ENCODE measurements at places on chromosomes 1 and 21. TPM values are rescaled to one million over a fixed set of nuclear protein-coding genes. Genes with fewer than 3 reads are reported as not detected.
A peak's percentile ranks its signal among the peaks of the same experiment; 100 is the strongest.

DNA sequence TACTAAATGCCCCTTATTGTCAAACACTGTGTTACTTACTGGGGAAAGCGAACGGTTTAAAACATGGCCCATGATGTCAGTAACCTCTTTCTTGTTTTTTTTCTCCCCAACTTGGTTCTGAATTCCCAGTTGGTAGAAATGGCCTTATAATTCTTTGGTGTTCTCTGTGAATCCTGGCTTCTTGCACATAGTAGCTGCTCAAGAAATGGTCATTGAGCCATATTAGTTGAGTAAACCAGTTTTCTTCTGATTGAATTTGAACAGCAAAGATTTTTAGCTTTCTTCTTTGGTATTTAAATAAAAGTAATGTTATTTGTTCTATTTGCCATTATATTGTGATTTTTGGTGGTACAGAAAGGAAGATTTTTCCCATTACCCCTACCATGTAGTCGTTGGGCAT lies 87.3 kb downstream of the NFIA start:
- no peak for ATAC-seq

DNA sequence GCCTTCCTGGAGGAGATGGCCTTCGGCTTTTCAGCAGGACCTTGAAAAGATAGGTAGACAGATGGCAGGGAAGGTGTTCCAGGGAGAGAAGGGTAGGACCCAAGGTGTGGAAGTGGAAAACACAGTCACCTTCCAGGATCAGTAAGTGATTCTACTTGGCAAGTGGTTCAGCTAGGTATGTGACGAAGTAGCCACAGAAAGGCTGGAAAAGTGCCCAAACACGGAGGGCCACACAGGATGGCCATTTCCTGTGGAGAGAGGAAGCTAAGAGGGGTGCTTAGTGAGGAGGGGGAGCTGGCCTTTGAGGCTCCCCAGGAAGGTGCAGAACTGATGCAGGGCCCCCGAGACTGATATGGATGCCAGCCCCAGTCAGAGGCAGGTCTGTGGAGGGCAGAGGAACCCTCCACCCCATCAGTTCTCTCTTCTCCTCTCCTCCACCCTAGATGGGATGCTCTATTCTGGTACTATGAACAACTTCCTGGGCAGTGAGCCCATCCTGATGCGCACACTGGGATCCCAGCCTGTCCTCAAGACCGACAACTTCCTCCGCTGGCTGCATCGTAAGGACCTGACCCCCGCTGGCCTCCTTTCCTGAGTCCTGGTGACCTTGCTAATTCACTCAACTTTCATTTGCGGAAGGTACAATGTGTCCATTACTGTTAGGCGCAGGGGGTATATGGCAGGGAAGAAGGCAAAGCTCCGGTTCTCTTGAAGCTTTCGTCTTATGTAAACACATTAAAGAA lies 6.8 kb downstream of the SEMA4A start:
- ATAC-seq = peak; percentile 3

DNA sequence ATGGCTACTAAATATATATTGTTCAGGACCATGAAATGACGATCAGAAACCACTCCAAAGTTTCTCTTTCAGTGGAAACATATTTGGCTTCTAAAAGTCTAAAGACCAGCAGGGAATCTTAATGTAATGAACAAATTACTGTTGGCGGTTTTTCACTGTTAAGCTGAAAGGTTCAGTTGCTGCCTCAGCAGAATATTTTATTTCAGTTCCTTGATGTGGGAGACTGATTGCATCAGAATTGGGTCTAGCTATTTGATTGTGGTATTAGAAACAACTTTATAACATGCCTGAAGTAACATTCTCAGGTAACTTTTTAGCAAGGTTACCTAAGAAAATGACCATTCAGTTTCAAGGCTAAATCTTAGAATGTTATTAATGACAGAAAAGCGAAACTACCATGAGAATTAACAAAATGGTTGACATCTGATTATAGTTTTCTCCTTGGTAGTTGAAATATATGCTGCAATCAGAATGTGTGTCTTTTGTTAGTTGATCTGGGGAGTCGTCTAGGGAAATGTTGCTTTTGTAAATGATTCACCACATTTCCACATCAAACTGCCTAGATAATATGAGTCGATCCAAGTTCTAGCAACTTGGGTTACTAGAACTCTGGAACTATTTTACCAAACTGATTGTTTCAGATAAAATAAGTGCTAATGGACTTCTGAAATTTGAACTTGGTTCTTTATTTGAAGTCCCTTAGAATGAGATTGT lies 200.4 kb downstream of the HMCN1 start:
- no peak for ATAC-seq

DNA sequence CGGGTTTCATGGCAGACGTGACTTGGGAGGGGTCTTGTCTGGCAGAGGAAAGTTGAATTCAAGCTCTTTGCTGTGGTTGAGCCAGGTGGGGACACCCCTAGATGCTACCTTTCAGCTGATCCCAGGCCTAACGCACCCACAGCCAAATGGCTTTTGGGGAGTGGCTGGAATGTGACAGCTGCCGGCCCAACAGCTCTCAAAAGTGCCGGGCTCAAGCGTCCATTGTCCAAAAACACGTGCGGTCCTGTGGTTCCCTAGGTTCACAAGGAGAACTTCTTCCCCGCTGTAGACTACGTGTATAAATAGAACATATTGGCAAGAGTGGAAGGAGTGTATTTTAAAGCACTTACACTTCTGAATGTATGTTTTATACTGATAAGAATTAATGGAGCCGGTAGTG lies 87.1 kb upstream of the ARHGEF16 start:
- no peak for ATAC-seq

DNA sequence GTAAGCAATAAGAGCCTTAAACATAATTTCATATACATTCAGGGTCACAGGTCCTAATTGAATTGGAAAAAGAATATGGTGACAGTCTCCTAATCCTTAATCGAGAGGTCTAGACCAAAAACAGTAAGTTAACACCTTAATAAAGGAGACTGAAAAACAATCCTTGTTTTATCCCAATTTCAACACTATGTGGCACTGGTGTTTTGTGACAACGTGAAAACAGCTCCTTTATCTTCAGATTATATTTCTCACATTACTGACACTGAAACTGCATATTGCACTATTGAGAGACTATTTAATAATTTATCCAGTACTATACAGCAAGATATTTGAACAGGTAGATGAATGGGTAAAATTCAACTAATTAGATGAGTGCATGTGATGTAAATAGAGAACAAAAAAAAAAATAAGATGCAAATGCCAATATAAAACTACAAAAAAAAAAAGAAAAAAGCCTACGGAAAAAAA lies 34.1 kb downstream of the TP53BP2 start:
- peak; percentile 48 for ATAC-seq

The TRMT13 gene
- 24.5 TPM for total RNA-seq

DNA sequence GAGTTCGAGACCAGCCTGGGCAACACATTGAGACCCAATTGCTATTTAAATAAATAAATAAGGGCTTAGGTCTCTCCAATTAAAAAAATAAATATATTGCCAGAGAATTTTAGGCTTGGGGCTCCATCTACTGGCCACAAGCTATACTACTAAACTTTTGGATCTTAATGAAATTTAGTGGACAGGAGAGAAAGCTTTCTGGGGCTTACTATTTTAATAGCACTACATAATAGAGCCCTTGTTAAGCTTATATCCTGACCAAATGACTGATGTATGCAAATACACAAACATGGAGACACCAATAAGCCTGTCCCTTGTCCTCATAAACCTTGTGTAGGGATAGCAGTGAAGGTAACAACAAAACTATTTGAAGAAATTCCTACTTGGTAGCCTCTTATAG lies 18.4 kb downstream of the CCT3 start:
- no peak for ATAC-seq

DNA sequence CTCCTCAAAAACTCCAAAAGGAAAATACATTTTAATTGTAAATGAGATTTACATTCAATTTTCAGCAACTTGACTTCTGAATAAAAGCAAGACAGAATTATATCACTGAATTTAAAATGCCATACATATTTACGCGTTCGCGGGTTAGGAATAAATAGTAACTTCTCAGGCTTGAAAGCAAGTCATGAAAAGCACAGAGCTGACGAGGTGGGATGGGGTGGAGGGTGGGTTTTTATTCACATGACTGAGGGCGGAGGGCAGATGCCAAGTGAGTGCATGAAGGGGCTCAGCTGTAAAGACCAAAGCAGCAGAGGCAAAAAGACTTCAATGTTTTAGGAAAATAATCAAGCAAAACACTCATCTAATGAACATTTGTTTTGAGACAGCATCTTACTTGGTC lies 5.7 kb downstream of the CEP104 start:
- no peak for ATAC-seq

DNA sequence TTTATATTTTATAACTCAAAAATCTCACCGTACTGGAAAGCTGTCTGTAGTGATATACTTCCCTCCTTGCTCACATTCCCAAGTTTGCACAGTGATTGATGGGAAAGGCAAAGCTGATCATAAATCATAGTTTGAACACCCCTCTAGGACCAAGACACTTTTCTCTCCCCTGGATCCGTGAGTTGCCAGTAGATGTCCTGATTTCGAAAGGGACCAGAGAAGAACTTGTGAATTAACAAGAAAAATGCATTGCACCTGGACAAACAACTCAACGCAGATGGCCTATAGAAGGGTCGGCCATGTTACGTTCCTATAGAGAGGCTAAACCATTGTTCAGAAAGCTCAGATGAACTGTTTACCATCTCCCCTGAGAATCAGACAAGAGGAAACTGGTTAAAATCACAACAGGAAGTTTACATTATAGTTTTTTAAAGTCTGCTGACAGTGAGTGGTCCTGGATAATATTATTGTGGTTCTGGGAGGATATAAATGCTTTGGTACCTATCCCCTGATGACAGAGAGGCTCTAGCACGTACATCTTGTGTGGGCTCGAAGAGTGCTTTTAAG lies 124.0 kb upstream of the SLC45A1 start:
- ATAC-seq = no peak

- ATAC-seq = no peak
Measured at GRCh38 chr1:58782178-58783089, 1.4 kb downstream of the JUN start.

DNA sequence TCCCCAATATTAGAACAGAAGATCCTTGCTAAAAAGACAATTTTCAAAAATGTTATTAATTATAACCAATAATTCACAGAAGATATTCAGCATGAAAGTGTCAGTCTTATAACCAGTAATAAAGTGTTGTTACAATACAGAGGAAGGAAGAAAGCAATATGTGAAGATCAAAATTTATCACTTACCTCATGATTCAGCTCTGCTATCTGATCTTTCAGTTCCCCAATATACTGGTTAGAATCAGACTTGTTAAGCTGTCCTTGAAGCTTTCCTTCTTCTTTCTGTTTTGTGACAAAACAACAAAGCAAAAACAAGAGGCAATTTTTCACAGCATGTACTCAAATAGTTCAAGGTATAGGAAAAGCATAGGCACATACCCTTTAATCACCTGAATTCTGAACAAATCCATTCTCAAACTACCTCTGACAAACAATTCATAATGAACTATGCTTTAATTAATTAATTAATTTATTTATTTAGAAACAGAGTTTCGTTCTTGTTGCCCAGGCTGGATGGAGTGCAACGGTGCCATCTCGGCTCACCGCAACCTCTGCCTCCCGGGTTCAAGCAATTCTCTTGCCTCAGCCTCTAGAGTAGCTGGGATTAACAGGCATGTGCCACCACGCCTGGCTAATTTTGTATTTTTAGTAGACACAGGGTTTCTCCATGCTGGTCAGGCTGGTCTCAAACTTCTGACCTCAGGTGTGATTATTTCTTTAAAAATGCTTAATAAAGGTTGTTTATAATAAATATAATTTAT lies 76.9 kb upstream of the GFI1 start:
- ATAC-seq = no peak

DNA sequence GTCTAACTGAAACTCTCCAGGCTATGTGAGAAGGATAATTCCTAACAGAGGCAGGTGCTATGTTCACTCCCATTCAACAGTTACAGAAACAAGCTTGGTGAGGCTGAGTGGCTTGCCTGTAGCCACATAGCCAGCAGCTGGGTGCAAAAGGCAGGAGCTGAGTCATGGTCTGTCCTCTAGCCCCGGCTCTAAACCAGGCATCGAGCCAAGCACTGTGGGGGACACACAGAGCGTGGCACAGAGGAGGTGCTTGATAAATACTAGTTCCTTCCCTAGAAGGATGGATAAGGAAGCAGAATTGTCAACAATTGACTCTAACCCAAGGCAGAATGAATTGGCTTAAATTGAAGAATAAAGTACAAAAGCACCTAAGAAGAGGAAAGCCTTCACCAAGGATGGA lies 10.4 kb upstream of the KCNA2 start:
- no peak for ATAC-seq

The WRAP73 gene
- 10.3 TPM for total RNA-seq

DNA sequence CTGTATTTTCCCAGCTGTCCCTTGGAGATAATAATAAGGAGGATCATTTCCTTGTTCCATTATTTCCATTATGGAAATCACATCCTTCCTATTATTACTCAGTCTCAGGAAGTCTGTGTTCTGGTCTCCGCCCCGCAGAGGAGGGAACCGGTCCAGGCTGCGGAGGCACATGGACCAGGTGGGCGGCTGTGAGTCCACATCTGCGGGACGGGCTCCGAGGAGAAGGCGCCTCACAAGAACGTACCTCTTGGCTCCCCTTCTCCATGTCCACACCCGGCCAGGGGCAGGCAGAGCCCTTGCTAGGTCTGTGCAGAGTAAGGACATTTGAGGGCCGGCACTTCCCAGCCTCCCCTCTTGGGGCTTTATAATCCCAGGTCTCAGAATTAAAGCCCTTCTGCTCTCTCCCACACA lies 14.6 kb downstream of the RAB7B start:
- ATAC-seq = no peak

DNA sequence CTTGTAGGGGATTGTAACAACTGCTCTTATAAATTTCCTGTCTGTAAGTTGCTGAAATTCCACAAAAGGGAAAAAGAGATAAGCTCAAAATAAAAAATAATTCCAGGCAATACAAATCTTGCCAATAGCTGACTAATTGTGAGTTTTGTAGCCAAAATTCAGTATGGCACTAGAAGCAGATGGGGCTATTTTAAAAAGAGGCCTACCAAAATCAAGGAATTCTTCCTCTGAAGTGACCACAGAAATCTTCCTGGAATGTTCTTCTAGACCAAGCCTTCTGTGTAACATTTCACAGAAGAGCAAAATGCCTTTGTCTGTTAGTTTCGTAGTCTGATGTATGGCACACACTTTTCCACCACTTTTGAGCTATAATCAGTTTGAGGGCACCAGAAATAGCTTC lies 127.6 kb downstream of the CYYR1 start:
- ATAC-seq = no peak

The PRR9 gene
- total RNA-seq = not detected

DNA sequence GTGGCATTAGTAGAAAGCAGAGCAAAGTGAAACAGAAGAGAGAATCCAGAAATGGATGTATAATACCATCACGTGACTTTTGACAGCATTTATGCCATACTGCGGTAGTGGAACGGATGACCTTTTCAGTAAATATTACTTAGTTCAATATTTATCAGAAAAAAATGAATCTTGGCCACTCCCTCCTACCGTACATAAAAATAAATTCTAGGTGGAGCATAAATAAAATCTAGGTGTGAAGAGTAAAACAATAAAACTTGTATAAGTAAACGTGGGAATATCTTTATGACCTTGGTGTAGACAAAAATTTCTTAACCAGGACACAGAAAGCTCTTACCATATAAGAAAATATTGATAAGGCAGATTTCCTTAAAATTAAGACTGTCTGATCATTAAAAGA lies 182.6 kb downstream of the VPS13D start:
- ATAC-seq = no peak

The S100A9 gene
- 272 TPM for total RNA-seq

The MYOM3 gene
- 0.31 TPM for total RNA-seq

- ATAC-seq = no peak
Measured at GRCh38 chr1:6674771-6675170, 26.8 kb downstream of the DNAJC11 start.

Measured in gastroesophageal sphincter (tissue), 4 donors.